SK-N-SH (cell line): ENCODE measurements at places on chromosomes 1 and 21.

- no peak for DNase-seq
Observed at GRCh38 chr1:9075022-9075421, 5.6 kb upstream of the SLC2A5 start.

DNA sequence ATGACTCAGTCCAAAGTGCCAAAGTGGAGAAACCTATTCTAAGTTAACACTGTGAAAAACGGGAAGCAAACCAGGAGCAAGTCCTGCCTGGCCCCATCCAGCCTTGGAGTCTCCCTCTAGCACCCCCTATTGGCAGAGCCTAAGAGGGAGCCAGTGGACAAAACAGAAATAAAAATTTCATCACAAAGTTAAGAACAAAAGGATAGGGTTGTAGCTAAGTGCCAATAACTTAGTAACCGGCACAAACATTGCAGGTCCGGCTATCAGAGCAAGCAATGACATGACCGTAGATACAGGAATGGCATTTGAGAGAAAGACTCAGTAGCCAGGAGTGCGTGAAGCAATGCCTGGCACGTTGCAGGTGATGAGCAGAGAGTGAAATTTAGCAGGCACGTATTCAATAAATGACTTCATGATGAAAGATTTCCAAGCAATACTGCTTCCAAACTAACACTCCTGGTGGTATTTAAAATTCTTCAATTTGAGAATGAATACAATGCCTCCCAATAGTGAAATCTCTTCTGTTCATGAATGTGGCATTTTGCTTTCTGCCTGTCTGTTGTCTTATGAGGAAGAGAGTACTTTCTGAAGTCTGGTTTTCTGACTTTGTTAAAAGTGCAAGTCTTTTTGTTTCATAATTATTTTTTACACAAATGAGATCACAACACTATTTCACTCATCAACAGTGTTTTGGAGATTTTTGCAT, 391.0 kb downstream of the OMA1 start:
- DNase-seq, result no peak

GRCh38 chr1:208985231-208985630, 598.3 kb upstream of the CAMK1G start:
- DNase-seq, result no peak

- DNase-seq, result no peak
Observed at GRCh38 chr1:154748405-154748775, 121.7 kb downstream of the KCNN3 start.

GRCh38 chr1:43977376-43978263, 1.4 kb upstream of the B4GALT2 start:
- DNase-seq, result no peak

- DNase-seq, result no peak
Observed at GRCh38 chr1:59788825-59789224, 25.9 kb upstream of the HOOK1 start.

DNA sequence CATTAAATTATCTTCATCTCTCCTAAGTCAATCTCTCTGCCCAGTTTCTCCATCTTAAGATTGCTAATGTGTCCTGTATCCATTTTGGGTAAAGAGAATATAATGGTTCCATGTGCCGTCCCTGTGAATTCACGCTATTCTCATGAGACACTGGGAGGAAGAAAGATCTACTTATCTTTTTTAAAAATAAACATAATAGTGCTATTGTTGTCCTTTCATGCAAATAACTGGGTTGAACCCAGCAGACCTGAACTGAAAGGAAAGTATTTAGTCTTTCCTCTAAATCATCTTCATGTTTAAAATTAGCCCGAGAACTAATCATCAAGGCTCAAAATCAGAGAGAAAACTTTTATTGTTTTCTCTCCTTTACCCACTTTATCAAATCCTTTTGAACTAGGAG, 22.4 kb downstream of the SLAMF1 start:
- no peak for DNase-seq
